Activated CD4-positive, alpha-beta T cell treated with anti-CD3 and anti-CD28 coated beads, Interleukin-10, Interleukin-2, amounts not matched to agents 100 ng/mL and 50 ng/mL, durations not matched to agents 16 hours and 8 hours (primary cell): ENCODE measurements at places on chromosomes 12 and 14.
A peak's percentile ranks its signal among the peaks of the same experiment; 100 is the strongest.

DNA sequence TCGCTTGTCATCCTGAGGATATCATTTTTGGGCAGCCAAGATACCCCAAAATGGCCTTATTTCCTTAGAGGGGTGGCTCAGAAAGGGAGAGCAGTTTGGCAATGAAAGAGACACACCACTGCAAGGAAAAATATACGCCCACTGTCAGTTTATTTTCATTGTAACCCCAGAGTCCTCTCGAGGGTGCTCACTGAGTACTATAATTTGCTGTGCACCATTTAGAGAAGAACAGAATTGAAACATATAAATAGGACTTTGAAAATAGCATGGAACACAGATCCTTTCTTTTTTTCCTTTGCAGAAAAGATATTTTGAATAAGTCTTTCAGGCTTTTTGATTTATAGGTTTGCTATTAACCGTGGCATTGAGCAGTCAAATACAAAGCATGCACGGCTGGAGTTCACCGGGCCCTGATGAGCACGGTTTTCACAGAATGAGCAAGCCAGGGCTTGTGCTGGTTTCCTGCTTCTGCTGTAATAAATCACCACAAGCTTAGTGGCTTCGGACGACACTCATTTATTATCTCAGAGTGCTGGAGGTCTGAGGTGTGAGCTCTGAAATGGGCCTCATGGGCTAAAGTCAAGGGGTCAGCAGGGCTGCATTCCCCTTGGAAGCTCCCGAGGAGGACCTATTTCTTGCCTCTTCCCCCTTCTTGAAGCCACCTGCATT lies 152.3 kb downstream of the ZNF664 start:
- DNase-seq = peak; percentile 47

DNA sequence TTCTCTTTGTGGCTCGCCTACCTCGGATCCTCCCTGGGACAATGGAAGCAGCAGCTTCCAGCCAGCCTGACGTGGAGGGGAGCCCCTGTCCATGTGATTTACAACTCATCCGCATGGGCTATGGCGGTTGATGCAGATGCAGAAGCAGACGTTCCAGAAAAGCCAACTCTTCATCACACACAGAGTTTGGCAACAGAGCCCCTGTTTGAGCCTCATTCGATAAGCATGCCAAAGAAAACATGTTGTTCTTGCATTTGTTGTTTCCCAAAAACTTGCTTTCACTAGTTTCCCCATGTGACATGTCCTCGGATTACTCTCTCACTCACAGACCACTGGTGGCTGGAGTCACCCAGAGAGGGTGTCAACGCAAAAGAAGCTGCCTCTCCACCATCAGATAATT lies 16.4 kb upstream of the TC2N start:
- DNase-seq = no peak

DNA sequence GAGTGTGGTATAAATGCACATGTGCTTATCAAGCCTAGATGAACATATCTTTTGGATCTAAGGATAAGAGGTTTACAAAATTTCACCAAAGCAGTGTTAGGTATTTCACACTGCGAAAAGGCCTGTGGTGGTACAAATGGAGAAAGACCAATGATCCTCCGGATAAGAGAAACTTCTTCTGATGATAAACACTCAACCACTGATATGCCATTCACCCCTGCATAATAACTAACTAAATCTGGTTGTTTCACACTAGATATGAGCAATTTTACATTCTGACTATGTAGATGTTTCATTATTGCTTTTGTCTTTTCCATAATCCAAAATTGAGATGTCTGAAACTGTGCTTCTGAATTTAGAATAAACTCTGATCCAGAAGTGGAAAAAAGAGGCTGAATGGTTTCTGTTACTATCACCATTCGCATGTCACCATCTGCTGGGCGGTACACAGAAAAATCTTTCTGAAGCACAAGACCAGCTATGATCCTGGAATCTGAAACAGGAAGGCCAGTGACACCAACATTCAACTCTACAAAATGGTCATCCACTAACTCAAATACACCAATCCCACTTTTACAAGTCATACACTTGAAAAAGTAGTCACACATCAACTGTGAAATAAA lies 1.3 kb downstream of the BBS10 start:
- DNase-seq = peak; percentile 68

GRCh38 chr14:50362764-50363713 lies 33.6 kb downstream of the CDKL1 start:
- peak; percentile 47 for DNase-seq

DNA sequence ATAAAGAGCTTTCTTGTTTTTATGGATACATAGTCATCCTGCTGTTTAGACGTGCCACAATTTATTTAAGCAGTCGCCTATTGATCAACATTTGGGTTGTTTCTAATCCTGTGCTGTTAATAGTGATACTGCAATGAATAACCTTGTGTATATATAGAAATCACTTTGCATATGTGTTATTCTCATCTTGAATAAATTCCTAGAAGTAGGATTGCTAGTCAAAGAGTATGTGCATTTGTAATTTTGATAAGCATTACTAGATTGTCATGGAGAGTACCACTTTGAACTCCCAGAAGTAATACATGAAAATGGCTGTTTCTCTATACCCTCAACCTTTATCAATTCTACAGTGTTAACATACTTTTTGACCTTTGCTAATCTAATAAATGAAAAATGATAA lies 44.9 kb upstream of the KCNH3 start:
- no peak for DNase-seq

- no peak for DNase-seq
Measured at GRCh38 chr12:51848841-51849735, 570 bp upstream of the FIGNL2 start.

- no peak for DNase-seq
Measured at GRCh38 chr14:63465347-63465746, 77.8 kb downstream of the PPP2R5E start.

GRCh38 chr12:38813923-38814322 lies 91.5 kb downstream of the CPNE8 start:
- no peak for DNase-seq

DNA sequence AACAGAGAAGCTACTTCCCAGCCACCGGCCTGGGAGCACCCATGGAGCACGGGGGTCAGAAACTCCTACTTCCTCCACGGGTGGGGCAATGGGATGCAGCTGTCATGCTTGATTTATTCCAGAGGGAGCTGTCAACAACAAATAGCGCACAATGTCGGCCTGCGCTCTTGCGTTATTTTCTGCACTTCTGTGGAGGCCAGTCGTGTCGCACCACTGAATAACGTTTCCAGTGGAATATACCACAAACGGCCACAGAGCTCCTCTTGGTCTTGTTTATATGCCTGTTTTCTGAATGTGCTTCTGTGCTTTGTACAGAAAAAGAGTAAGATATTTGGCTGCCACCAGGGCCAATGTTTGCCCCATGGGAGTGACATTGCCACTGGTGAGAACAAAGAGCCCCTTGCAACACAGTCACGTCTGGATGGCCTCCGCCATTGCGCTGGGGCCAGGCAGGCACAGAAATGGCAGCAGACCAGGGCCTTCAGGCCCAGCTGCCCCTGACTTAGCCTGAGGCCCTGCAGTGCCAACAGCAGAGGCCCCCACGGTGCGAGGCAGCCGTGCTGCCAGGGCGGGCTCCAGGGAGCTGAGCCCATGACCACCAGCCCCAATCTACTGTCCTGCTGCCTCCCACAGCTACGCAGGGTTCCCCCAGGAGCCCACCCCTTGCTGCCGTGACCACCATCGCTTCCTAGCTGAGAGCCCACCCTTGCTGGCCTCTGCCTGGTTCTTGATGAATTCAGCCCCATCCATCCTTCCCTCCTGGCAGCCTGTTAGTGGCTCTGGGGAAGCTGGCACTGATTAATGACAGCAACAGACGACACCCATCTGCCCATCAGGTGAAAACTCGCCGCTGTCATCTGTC lies 28.9 kb upstream of the TMEM179 start:
- no peak for DNase-seq

DNA sequence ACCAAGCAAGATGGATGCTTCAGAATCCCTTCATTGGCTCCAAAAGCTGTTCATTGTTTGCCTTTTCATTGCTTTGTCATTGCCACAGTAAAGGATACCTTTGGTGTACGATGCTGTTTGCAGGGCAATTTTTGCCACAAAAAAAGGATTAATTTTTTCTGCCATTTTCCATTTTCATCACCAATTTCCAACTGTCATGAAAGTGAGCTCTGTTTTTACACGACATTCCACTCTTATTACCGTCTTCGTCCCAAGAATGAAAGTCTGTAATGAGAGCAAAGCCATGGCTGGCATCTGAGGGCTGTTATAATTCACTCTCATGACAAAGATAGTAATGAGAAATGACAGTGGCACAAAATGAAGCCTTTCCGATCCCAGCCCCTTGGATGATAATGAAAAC lies 272.7 kb upstream of the DCN start:
- DNase-seq = no peak

- peak; percentile 54 for DNase-seq
Measured at GRCh38 chr14:77026930-77027537, 1.5 kb downstream of the IRF2BPL start.

DNA sequence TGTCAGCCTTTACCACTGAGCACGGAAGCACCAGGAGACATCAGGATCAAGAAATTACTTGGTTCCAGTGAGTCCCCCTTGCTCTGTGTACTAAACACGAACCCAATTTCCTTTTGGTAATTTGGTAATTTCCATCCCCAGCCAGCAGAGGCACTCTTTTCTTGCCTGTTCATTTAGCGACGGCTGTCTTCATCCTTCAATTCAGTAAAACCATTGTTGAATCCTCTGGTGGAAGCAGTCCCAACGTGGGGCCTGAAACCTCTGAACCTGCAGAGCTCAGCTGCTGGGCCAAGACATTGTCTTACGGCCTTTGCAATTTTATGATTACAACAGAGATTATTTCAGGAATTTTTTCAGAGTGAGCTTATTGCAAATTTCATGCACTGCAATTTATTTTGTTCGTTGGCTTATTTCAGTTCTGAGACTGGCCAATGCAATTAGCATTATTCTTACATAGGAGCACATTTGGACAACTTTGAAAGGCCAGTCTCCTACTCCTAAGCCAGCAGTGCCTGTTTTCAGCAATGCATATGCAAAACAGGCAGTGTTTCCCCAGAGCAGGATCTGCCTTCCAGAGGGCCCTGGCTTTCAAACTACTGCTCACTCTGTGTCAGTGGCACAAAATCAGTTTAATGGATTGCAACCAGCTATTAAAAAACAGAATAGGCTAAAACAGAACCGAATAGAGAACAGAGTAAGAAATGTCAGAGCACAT lies 372.9 kb upstream of the TMEM132C start:
- peak; percentile 0 for DNase-seq

- peak; percentile 71 for DNase-seq
Measured at GRCh38 chr12:6430124-6430989, 14.4 kb upstream of the CD27 start.

DNA sequence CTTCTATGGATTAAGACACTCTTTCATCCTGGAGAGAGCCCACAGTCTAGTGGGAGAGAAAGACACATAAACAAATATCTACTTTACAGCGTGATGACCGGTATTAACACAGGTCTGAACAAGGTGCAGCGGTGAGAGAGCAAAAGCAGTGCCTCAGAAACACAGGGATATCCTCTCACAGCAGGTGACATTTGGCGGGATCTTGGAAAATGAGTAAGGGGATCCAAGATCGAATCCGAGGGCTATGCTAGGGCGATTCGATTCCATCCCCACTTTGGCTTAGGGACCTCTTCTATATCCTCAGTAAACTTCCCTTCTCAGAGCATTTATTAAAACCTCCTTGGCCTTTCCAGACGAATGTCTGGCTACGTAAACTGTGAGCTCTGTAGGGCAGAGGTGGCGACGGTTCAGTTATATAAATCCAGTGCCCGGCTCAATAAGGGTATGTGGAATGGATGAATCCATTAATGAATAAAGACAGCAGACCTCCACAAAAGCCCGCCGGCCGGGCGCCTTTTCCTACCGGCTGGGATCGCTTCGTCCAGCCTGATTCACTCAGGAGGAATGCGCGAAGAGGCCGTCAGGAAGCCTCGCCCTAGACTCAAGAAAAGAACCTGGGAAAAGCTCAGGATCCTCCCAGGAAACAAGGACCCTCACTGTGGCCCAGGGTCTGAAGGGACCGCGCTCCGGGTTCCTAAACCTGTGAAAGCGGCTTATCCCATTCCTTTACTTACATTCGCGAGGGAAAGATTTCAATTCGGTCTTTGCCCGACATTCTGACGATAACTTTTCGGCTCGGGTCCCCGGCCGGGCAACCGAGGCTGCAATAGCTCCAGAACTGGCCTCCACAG lies 455 bp downstream of the ATP6V1D start:
- DNase-seq = no peak

DNA sequence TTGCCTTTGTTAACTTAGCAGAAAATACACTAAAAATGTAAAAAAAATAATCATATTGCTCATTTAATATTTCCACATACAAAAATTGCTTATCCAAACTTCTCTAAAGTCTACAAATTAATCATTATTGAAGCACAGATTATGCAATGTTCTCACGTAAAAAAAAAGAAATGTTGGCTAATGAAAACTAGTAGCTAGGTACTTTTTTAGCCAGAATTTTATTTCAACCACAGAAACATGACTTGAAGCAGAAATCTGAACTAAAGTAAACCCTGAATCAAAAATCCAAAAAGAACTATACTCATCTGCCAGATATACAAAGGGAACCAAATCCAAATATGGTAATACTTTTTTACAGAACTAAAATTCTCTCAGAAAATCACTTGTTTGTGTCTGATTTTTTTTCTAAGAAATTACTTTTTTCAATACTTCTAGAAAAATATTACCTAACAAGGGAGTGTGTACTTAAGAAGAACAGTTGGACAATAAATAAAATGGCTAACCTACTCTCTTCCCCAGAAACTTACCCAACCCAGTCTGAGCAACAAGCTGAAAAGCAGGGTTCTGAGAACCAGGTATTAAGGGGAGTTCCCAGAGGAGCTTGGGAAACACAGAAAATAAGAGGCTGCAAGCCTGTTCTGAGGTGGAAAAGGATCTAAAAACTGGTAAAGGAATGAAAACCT lies 78.4 kb upstream of the RAP1B start:
- no peak for DNase-seq

DNA sequence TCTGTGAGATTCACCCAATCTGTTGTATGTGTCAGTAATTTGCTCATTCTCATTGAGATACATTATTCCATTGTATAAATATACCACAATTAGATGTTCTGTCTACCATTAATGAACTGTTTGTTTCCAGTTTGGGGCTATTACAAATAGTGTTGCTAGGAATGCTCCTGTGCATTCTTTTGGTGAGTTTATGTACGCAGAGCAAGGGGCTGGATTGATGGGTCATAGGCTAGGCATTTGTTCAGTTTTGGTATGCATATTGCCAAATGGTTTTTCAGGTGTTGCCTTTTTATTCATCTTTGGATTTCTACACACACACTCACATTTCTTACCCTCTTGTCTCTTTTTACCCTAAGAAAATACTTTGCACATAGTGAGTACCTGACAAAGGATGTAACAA lies 93.4 kb downstream of the GPATCH2L start:
- DNase-seq = no peak

DNA sequence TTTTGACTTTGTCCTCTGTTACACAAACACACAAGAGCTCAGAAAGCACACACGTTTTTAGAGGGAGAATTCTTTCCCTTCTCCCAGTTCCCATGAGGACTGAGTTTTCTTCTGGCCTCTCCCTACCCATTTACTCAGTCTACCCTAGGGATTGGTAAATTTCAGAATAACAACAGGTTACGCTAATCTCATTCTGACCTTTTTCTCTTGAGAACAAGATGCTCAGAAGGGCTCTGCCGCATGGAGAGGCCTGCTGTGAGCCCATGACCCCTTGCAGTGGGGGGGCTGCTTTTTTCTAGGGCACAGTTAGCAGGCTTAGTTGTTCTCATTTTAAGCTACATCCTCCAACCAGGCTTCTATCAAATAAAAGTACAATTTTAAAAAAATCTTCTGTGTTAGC lies 69.5 kb downstream of the GPR135 start:
- no peak for DNase-seq

- DNase-seq = no peak
Measured at GRCh38 chr12:125395583-125396215, 330.5 kb downstream of the AACS start.

GRCh38 chr12:103855896-103856657 lies 15.0 kb upstream of the NT5DC3 start:
- no peak for DNase-seq
